ENCODE measurements at places on chromosomes 16 and 17. TPM values are rescaled to one million over a fixed set of nuclear protein-coding genes. Genes with fewer than 3 reads are reported as not detected.

DNA sequence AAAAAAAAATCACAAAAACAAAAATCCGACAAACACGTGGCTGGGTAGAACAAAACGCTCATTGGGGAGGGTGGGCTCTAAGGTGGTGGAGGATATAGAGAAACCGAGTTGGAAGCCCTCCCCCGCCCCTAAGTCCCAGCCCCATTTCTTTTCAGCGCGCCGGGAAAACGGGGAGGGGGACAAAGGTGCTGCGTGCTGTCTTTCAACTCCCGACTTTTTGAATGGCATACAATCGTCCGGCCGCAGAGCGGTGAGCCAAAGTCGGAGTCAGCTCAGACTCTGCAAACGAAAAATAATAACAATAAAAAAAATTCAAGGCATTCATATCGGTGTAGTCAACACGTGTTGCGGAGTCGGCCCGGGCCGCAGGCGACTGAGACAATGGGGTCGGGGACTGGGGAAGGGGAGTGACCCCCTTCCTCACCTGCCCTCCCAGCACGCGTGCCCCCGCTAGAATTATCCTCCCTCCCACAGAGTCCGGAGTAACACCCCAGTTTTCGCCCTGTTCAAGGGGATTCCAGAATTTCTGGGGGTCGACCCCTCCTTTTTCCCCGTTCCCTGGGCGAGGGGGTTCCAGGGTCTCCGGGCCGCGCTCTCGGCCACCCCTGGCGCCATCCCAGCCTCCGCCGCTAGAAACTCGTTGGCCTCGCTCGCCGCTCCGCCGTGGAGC is 1.7 kb upstream of the IGF2BP1 start:
- peaks cover 36% of the 10 kb centered on the region for H3K4me1 ChIP-seq
- no peaks in the 10 kb centered on the region for H3K36me3 ChIP-seq
- peaks cover 14% of the 10 kb centered on the region for H3K27me3 ChIP-seq
- H3K4me3 ChIP-seq, result peak overlapping the region; percentile 78

DNA sequence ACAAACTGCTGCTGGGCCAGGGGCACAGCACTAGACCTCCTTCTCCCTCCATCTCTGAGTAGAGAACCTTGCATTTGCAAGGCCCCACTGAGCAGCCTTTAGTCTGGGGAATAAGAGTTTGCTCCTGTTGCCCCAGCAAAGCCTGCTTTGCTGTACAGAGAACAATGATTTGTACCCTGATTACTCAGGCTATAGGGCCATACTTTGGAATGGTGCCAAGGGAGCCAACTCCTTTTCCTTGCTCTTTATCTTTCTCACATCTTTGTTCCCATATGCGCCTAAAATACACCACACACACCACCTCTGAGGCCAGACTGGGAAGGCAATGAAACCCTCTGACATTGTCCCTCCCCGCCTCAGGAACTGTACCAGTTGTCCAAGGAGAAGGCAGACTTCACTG is 21.2 kb downstream of the LIG3 start:
- H3K36me3 ChIP-seq, result peaks cover 52% of the 10 kb centered on the region
- H3K27ac ChIP-seq, result no peak overlapping the region
- DNase-seq, result no peak
- no peaks in the 10 kb centered on the region for H3K4me1 ChIP-seq

DNA sequence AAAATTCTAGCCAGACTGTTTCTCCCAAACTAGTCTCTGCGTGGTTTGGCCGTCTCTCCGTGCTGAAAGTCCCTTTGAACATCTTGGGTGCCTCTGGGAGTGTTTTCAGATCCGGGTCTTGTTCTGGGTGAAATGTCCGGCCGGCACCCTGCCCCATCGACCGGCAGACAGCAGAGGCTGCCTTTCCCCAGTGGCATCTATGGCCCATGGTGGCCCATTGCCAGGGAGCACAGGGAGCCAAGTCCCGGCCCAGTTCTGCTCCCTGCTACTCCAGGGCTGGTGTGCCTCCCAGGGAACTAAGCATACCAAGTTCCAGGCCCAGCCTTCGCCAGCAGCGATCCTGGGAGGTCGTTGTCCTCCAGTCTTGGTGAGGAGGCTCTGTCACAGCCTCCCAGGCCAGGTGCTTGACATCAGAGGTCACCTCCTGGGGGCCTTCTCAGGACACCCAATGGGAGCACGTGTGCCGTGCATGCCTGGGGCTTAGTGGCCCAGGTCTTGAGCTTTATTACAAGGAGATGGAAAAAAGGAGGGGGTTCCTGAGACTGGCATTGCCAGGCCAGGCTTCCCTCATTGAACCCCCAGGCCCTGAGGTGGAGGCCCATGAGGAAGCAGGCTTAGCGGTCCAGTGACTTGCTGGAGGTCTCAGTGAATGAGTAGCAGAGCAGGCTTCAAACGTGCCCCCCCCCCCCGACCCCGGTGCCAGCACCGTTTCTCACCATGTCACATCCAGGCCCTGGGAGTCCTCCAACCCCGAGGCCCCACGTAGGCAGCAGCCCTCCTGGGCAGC is 54.0 kb downstream of the PGS1 start:
- H3K36me3 ChIP-seq, result peaks cover 11% of the 10 kb centered on the region
- no peak overlapping the region for H3K4me3 ChIP-seq
- H3K27me3 ChIP-seq, result peaks cover 2% of the 10 kb centered on the region
- H3K27ac ChIP-seq, result no peak overlapping the region

- peaks cover 55% of the 10 kb centered on the region for H3K36me3 ChIP-seq
- no peaks in the 10 kb centered on the region for H3K27me3 ChIP-seq
- no peak overlapping the region for H3K27ac ChIP-seq
- H3K4me1 ChIP-seq, result no peaks in the 10 kb centered on the region
- DNase-seq, result no peak
- no peak overlapping the region for H3K4me3 ChIP-seq
Observed at GRCh38 chr17:74824961-74825627, 34.6 kb downstream of the GRIN2C start.

- H3K4me1 ChIP-seq, result no peaks in the 10 kb centered on the region
- H3K36me3 ChIP-seq, result no peaks in the 10 kb centered on the region
- no peak overlapping the region for H3K4me3 ChIP-seq
- DNase-seq, result no peak
- H3K27ac ChIP-seq, result no peak overlapping the region
Observed at GRCh38 chr16:49513040-49513439, 139.4 kb downstream of the C16orf78 start.

- DNase-seq, result peak; percentile 46
- H3K4me1 ChIP-seq, result peaks cover 54% of the 10 kb centered on the region
- H3K36me3 ChIP-seq, result no peaks in the 10 kb centered on the region
- peak overlapping the region; percentile 88 for H3K4me3 ChIP-seq
Observed at GRCh38 chr17:42288803-42289610, 709 bp downstream of the STAT5A start.

- no peaks in the 10 kb centered on the region for H3K4me1 ChIP-seq
- H3K27ac ChIP-seq, result no peak overlapping the region
- H3K36me3 ChIP-seq, result no peaks in the 10 kb centered on the region
- no peak for DNase-seq
- H3K27me3 ChIP-seq, result peaks cover 3% of the 10 kb centered on the region
Observed at GRCh38 chr16:86809458-86809955, 231.2 kb downstream of the FOXL1 start.

DNA sequence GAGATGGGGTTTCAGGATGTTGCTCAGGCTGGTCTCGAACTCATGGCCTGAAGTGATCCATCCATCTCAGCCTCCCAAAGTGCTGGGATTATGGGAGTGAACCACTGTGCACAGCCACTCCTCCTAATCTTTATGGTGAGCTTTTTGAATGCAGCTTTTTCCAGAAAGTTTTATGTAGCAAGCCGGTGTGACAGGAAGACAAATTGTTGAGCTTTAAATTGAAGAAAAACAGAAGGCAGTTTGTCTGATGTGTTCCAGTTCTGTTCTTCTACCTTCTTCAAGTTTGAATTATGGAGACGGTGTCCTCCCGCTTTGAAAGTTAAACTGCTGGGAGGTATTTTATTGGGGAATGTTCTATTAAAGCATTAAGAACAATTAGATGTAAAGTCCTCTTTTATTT is 177.1 kb downstream of the SNX29 start:
- H3K27me3 ChIP-seq, result no peaks in the 10 kb centered on the region
- H3K4me3 ChIP-seq, result no peak overlapping the region
- DNase-seq, result no peak
- peaks cover 3% of the 10 kb centered on the region for H3K4me1 ChIP-seq

GRCh38 chr16:63497408-63497807 is 1461.2 kb upstream of the CDH8 start:
- no peaks in the 10 kb centered on the region for H3K36me3 ChIP-seq
- H3K4me3 ChIP-seq, result no peak overlapping the region
- H3K4me1 ChIP-seq, result no peaks in the 10 kb centered on the region
- no peaks in the 10 kb centered on the region for H3K27me3 ChIP-seq
- DNase-seq, result no peak

DNA sequence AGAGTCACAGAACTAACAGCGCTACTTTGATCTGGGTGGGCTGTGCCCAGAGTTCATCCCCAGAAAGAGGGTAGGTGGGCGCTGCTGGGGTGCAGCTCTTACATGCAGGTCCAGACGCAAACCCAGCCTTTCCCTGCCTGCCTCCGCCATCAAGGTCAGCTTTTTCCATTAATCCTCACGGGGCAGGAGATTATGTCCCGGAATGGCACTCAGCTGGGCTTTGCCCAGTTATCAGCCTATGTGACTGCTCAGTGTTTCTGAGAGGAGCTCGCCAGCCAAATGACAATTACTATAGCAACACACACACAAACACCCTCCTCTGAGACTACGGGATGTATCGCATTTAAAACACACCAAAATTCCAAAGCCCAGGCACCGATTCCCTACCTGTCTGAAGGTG is 20.1 kb downstream of the GLYR1 start:
- peaks cover 85% of the 10 kb centered on the region for H3K36me3 ChIP-seq
- H3K27me3 ChIP-seq, result no peaks in the 10 kb centered on the region
- no peaks in the 10 kb centered on the region for H3K4me1 ChIP-seq
- H3K27ac ChIP-seq, result no peak overlapping the region

- H3K27me3 ChIP-seq, result peaks cover 5% of the 10 kb centered on the region
- peak overlapping the region; percentile 14 for H3K27ac ChIP-seq
- H3K4me3 ChIP-seq, result peak overlapping the region; percentile 49
- peaks cover 39% of the 10 kb centered on the region for H3K4me1 ChIP-seq
Observed at GRCh38 chr16:79269211-79269863, 331.2 kb downstream of the MAF start.

DNA sequence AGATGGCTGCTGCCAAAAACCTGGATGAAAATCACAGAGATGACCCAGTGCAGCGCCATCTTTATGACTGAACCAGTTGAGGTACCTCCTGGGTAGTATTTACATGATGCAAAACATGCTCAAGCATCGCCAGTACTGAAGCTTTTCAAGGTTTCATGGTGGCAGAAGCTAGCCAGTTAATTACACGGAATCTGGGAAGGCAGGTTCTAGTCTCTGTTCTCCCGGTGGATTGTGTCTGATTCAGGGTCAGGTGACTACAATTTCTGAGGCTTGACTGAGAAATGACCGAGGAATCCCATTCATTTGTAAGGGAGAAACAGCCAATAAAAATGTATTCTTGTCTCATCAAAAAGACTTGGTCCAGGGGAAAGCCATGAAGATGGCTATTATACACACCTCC is 209.1 kb downstream of the SLC39A11 start:
- H3K4me3 ChIP-seq, result no peak overlapping the region
- no peaks in the 10 kb centered on the region for H3K27me3 ChIP-seq
- no peak for DNase-seq
- no peaks in the 10 kb centered on the region for H3K36me3 ChIP-seq

- peaks cover 4% of the 10 kb centered on the region for H3K4me1 ChIP-seq
- H3K27ac ChIP-seq, result no peak overlapping the region
- H3K36me3 ChIP-seq, result no peaks in the 10 kb centered on the region
- no peak overlapping the region for H3K4me3 ChIP-seq
- no peak for DNase-seq
Observed at GRCh38 chr17:4386406-4386805, 19.9 kb upstream of the UBE2G1 start.

- no peak overlapping the region for H3K27ac ChIP-seq
- no peaks in the 10 kb centered on the region for H3K36me3 ChIP-seq
- H3K4me3 ChIP-seq, result no peak overlapping the region
- H3K27me3 ChIP-seq, result peaks cover 3% of the 10 kb centered on the region
- H3K4me1 ChIP-seq, result no peaks in the 10 kb centered on the region
- DNase-seq, result no peak
Observed at GRCh38 chr17:55601874-55602364, 90.7 kb upstream of the SMIM36 start.

- no peak for DNase-seq
- peaks cover 54% of the 10 kb centered on the region for H3K4me1 ChIP-seq
- no peaks in the 10 kb centered on the region for H3K36me3 ChIP-seq
- H3K27ac ChIP-seq, result no peak overlapping the region
Observed at GRCh38 chr17:19768046-19768782, 20.1 kb upstream of the ALDH3A1 start.

DNA sequence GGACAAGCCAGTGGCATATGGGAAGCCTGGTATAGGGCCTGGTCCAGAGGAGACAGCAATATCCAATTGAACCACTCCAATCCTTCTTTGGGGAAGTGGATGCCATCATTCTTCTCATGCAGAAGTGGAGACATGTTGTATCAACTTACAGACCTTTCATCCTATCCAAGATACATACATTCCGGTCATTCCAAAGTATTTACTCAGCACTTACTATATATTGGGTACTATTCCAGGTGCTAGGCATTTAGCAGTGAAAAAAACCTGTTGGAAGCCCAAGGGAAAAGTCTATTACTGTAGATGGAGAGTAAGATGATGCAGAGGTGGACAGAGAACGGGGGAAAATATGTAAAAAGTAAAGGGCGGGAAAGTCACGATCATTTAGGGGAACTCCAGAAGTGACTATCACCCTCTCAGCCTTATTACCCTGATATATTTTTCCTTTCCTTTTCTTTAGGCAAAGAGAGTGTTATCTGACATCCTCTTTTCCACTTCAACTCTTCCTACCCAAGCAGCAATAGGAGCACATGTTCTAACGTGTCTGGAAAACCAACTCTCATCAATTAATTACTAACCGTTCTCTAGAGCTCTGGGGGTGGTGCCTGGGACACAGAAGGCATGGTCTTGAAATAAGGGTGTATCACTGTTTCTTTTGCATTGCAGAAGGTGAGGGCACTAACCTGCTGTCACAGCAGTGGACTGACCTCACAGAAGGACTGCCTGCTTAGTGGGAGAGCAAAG is 210.1 kb upstream of the MAF start:
- DNase-seq, result no peak
- no peaks in the 10 kb centered on the region for H3K36me3 ChIP-seq
- H3K4me1 ChIP-seq, result no peaks in the 10 kb centered on the region
- H3K27me3 ChIP-seq, result no peaks in the 10 kb centered on the region

Gene TLCD3B
- total RNA-seq, result 0.32 TPM

Gene DOC2A
- total RNA-seq, result 0.15 TPM

Gene HOXB5
- not detected for total RNA-seq

Gene SLFN12L
- 90.7 TPM for total RNA-seq

Gene NPIPB2
- total RNA-seq, result 19.5 TPM

Gene KCNJ12
- 0.10 TPM for total RNA-seq

Gene MEOX1
- total RNA-seq, result 2.9 TPM

Gene JPH3
- not detected for total RNA-seq

Gene TBC1D3K
- total RNA-seq, result not detected

Gene SLFN11
- 22.2 TPM for total RNA-seq

Gene ATP5PD
- total RNA-seq, result 129 TPM

Gene CACNG5
- not detected for total RNA-seq

Gene SPATA32
- total RNA-seq, result not detected

Gene CES4A
- 17.0 TPM for total RNA-seq

Gene SMIM22
- not detected for total RNA-seq

All from T-cell (primary cell).